ENCODE measurements at places on chromosomes 12 and 14.

- DNase-seq, result no peak
Measured at GRCh38 chr14:88559852-88560251, 3.0 kb upstream of the ZC3H14 start.

DNA sequence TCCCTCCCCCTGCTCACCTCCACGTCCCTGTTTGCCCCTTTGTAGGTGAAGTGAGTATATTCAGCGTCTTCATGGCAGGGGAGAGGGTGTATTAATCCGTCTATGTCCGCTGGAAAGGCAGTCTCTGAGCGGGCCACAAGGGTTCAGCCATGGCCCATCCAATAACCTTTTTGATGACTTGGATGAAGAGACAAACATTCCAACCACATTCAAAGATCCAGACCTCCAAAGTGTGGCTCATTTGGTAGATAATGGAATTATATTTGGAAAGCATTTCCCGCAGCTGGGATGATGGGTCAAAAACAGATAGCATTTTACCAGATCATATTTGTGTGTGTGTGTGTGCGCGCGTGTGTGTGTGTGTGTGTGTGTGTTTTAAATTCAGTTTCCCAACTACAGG lies 345.9 kb downstream of the DPF3 start:
- DNase-seq, result no peak

DNA sequence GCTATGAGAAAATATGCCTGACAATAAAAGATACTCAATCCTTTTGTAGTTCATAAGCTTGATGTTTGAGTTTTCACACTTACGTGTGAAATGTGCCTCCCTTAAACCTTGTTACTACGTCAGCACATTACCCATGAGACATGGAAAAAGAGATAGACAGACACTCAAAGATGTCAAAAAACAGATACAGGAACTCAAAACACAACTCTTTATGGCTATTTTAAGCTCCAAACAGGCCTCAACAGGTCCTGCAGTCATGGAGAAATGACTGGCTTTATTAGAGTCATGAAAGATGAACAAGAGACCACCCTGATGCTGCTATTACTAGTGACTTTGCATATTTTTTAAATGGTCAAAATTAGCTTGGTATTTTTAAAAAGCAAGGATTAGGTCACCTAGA lies 184.5 kb downstream of the MON2 start:
- DNase-seq, result no peak

- no peak for DNase-seq
Measured at GRCh38 chr12:70007687-70008086, 182.7 kb downstream of the MYRFL start.

DNA sequence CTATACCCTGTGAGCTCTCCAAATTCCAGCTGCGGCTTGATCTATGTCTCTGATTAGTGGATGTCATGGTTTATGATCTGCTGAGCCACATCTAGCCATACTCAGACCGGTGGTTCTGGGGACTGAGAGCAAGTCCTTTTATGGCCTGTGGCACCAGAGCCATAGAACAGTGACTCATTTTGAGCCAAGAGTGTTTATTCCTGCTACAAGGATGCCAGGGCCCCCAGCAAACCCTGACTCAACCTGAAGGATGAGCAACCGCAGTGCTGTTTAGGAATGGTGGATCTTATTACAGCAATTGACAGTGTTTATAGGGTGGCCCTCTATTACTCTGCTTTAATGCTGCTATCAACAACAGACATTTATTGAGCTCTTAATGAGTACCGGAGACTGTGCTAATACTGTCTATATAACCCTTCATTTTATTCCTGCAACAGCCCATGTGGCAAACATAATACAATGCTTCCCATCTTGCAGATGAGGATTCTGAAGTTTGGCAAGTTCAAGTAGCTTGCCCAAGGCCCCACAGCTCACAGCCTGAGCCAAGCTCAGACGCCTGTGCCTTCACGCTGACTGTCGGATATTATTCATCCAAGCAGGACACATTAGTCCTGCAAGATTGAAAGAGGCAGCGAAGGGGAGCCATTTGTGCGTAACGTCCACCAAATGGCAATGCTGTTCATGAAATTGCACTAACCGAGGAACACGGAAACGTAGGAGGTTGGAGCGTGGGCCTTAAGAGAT lies 273.6 kb upstream of the PWP1 start:
- DNase-seq, result no peak

DNA sequence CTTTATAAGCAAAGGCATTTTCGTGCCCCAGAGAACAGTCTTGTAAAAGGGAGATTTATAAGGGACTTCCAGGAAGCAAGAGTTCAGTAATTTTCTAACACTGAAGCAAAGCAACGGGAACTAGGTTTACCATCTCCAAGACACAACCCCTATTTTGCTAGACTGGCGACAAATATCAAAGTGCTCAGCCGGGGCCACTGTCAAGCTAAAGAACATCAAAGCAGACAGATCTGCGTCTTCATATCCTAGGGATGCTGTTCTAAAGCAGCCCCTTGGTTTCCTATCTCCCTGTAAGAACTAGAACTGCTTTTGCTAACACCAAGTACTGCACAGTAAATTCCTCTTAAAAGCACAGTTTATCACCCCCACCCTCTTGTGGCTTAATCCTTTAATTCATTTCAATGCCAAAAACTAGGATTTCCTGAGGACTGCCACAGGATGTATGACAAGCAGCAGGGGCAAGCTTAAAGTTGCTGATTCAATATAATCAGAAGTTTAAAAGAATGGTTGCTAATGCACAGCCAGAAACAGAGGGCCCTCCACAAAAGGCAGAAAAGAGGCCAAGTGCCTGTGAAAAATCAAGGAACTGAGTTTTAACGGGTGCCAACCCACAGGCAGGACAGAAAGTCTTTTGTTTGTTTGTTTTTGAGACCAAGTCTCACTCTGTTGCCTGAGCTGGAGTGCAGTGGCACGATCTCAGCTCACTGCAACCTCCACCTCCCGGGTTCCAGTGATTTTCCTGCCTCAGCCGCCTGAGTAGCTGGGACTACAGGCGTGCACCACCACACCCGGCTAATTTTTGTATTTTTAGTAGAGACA lies 44.0 kb upstream of the ISM2 start:
- no peak for DNase-seq

DNA sequence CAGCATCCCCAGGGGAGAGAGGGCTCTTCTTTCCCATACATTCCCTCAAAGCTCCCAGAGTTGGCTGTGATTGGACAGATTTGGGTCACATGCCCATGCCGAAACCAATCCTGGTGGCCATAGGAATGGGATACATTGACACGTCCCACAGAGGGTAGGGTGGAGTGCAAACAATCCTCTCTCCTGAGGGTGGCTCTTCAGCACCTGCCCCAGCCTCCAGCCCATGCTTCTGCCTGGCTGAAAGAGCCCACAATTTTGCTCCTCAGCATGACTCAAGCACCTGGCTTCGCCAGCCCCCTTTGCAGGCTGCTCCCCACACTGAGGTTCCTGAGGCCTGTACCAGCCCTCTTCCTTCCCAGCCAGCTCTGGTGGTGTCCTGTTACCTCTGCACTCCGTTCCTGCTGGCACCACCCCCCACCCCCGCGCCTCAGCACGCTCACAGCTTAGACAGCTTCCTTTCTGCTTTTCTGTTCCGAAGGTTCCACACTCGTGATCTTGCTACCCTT lies 71.7 kb downstream of the CCDC92 start:
- no peak for DNase-seq

- no peak for DNase-seq
Measured at GRCh38 chr12:9367828-9368227, 159.6 kb upstream of the PZP start.

DNA sequence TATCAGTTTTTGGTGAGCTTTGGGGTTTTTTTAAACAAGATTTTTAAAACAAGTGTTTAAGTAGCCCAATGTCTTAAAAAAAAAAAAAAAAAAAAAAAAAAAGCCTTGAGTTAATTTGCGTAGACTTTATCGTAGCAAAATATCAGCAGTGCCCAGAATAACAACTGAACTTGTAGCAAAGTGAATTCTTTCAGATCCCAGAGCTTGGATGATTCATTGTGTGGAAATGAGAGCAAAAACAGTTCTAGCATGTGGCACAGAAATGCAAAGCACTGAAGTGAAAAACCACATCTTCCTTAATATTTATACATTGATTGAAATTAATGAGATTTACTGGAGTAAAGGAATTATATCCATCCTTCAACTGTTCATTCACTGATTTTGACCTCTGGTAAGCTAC lies 258.1 kb downstream of the EGLN3 start:
- DNase-seq, result no peak

GRCh38 chr14:26730929-26731618 lies 133.2 kb upstream of the NOVA1 start:
- no peak for DNase-seq

GRCh38 chr14:86015941-86016340 lies 486.0 kb downstream of the FLRT2 start:
- DNase-seq, result no peak

DNA sequence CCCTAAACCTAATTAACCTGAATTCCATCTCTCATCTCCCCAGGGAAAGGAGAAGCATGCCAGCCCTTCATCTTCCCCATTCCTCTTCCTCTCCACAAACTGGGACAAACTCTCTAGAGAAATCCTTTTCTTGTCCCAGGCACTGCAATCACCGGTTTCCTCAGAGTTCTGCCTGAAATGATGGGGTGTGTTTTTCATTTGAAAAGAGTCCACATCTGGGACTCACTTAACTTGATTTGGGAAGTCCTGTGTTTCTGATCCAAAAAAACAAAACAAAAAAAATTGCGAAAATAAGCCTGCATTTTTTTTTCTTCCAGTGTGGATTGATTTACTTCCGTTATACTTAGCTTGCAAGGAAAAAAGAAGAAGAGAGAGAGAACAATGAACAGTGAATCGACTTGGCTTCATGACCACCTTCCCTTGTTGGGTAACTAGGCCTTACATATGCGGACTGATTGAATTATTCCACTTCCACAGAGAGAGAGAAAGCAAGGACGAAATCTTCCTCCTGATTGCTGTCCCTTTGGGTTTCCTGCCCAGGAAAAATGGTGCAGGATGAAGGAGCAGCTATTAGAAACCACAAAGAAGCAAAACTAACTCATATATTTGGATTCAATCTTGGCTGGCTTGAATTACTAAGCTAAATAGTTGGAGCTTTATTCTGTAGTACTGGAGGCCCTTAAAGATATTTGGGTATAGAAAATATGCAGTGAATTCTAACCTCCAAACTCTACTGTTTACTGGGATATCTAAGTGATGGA lies 506.2 kb upstream of the TBX3 start:
- DNase-seq, result no peak

All from left hindlimb (tissue), 1 donor.